ENCODE measurements at places on chromosomes 11 and 22. TPM values are rescaled to one million over a fixed set of nuclear protein-coding genes. Genes with fewer than 3 reads are reported as not detected.

The XNDC1N gene
- 1.3 TPM for total RNA-seq

The CDPF1 gene
- 24.3 TPM for total RNA-seq

The MPZL3 gene
- total RNA-seq: 0.49 TPM

The HTR3B gene
- not detected for total RNA-seq

The PDHX gene
- 16.6 TPM for total RNA-seq

The MUC5B gene
- not detected for total RNA-seq

The AMOTL1 gene
- total RNA-seq: 44.1 TPM

The USP2 gene
- not detected for total RNA-seq

The OR10A2 gene
- not detected for total RNA-seq

The CATSPER1 gene
- not detected for total RNA-seq

The FAT3 gene
- 0.49 TPM for total RNA-seq

The KDM4D gene
- 0.72 TPM for total RNA-seq

The TST gene
- 49.4 TPM for total RNA-seq

The KCNK7 gene
- total RNA-seq: not detected

The KRTAP5-8 gene
- not detected for total RNA-seq

The POLD3 gene
- total RNA-seq: 6.8 TPM

The WNT7B gene
- total RNA-seq: not detected
